ENCODE measurements at places on chromosomes 4 and X. TPM values are rescaled to one million over a fixed set of nuclear protein-coding genes. Genes with fewer than 3 reads are reported as not detected.

DNA sequence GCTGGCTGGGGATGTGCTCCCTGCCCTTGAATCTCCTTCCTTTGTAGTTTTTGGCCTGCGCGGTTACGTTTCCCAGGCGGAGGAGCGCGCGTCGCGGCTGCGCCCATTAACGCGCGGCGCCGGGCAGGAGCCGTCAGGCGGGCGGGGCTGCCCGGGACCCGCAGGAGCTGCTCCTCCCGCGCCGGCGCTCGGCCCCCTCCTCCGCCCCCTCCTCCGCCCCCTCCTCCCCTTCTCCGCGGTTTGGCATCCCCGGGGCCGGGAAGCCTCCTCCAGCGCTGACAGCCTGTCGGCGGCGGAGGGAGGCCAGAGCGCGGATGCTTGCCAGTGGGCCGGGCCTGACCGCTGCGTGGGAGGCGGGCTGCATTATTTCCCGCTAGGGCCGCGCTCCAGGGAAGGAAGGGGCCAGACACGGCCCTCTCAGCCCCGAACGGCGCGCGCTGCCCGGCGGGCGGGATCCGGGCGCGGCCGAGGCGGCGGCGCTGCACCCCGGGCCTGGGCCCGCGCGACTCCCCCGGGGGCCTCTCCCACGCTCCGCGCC lies at the start of gene DCLK2:
Gene DCLK2 (plus strand): TSS at position 405 of the 538 bp plus-strand sequence. CDS start 583 bp downstream, outside the sequence.
- no peak for DNase-seq

DNA sequence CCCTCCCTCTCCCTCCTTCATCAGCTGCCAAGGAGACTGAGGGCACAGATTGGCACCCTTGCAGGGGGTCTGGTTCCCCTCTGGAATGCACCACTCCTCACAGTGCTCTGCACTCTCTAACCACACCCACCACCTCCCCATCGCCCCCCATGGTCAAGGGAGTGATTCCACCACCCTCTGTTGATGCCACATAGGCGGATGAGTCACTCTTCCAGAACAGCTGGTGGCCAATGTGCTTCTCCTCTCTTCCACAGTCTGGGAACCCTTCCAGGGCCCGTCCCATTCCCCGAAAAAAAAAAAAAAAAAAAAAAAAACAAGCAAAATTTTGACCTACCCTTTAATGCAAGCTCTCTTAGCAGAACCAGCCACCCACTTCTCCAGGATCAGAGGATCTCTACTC lies 341.3 kb upstream of the KLF3 start:
- no peak for DNase-seq

DNA sequence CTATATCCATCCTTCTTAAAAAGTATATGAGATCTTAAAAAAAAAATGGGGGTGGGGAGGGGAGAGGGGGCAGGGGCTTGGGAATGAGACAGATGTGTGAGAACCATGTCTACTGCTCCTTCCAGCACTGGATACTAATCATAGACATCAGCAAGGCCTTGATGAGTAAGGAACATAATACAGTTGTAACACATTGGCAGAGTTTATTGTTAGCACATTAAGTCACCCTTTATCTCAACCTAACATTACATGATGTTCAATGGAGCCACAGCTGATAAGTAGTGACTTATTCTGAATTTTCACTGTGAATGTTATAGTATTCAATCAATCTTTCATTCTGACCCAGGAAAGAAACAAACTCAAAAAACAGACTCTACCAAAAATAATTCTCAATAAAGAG lies 47.3 kb upstream of the KCNE5 start:
- DNase-seq = no peak

DNA sequence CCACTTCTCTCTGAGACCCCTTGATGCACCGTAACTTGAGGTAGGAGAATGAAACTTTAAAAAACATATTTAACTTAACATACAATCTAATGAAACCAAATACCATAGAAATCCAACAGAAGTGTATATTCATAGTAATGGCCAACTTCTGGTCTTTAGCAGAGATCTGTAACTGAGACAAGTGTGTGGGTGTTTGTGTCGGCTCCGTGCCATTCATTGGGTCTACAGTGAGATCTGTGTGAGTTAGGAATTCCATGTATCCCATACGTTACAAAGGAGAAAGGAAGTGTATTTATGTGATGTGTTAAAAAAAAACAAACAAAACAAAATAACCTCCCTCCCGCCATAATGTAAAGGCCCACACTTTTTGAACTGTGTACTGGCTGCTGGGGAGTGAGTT lies 348.0 kb upstream of the NR3C2 start:
- DNase-seq = no peak

- DNase-seq = no peak
These were observed 164.9 kb downstream of the MAML3 start for GRCh38 chr4:139988863-139989765.

- DNase-seq = no peak
These were observed 405.3 kb downstream of the PCDH7 start for GRCh38 chr4:31125496-31125895.

DNA sequence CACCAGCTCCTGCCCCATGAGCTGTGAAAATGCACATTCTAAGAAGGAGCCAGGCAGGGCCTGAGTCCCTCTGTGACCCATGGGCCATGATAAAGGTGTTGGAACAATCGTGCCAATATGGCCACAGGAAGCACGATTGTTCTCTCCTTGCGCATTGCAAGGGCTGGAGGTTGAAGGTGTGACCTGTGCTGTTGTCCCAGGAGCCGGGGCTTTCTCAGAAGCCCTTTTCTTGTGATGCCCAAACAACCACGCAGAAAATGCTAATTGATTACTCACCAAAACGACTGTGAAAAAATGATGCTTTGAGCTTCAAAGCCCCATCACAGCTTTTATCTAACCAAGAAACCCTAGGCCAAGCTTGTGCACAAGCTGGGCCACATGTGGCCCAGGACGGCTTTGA lies 33.8 kb downstream of the USP11 start:
- no peak for DNase-seq

DNA sequence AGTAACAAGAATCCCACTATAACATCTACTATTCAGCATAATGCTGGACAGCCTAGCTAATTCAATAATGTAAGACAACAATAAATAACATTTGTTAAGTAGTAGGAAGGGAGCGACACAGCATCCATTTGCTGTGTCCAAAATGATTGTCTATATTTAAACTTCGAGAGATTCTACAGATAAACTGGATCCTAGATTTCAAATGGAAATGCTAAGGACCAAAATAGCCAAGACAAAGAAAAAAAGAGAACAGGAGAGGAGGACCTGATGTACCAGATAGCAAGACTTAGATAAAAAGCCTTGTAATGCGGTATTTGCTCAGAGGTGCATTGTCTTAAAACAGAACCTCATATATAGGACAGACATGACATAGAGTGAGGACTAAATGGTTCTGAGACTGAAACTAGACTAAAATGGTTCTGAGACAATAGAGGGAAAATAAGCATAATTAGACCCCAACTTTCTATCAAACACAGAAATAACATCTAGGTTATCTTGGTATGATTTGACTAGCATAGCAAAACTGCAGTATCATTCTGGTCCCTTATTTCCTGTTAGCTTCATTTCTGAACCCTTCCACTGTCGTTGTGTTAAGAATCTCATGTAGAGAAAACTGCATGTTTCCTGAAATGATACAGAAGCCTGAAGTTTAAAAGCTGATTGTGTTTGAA lies 3.8 kb downstream of the HPGDS start:
- peak; percentile 11 for DNase-seq

DNA sequence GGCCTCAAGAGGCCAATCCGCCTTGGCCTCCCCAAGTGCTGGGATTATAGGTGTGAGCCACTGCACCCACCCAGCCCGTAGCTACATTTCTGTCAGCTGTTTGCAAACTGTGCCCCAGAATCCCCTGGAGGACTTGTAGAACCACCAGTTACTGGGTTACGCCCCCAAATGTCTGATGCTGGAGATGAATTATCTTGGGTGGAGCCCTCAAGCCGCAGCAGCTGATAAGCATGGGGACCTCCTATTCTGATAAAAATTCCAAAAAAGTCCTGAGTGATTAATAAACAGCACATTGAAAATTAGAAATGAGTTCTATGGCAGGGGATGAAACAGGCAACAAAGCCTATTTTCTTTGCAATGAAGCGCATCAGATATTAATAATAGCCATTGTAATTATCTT lies 105.0 kb downstream of the PTTG2 start:
- DNase-seq = no peak

DNA sequence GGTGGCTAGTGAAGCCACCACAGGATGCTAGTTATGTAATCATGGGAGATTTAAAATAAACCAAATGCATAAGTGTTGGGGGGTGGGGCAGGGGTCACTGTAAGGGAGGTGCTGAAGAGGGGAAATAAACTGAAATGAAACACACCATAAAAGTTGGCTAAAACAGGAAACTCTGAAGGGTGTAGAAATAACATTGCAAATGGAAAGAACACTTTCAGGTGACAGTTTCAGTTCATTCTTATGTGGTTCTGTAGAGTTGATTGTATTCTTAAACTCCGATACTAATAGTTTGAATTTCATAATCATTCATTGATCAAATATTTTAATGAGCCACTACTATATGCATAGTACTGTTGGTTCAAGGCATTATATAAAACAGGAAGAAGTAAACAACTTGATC lies 80.1 kb downstream of the HDAC8 start:
- DNase-seq = no peak

GRCh38 chr4:148444296-148445070 lies 2.3 kb upstream of the NR3C2 start:
- no peak for DNase-seq

- no peak for DNase-seq
These were observed 96.7 kb downstream of the NAF1 start for GRCh38 chr4:163070023-163070422.

DNA sequence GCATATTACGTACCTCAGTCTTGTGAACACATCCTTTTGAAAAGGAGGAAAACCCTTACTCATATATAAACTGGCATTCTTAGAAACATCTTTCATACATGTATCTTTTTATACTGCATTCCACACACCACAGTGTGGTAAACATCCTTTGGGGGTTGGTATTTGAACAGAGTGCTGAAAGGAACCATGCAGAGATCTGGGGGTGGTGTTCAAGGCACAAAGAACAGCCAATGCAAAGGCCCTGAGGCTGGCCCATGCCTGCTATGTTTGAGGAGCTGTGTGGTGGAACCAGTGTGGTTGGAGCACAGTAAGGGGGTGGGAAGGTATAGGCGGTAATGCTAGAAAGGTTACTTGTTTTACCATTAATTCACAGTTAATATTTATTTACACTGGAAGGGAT lies 2.0 kb downstream of the ELK1 start:
- no peak for DNase-seq

- no peak for DNase-seq
These were observed 5.8 kb downstream of the LAS1L start for GRCh38 chrX:65528705-65529340.

GRCh38 chr4:105113800-105114199 lies 32.9 kb upstream of the TET2 start:
- no peak for DNase-seq

- no peak for DNase-seq
These were observed 3.7 kb downstream of the IL13RA2 start for GRCh38 chrX:115013705-115014104.

DNA sequence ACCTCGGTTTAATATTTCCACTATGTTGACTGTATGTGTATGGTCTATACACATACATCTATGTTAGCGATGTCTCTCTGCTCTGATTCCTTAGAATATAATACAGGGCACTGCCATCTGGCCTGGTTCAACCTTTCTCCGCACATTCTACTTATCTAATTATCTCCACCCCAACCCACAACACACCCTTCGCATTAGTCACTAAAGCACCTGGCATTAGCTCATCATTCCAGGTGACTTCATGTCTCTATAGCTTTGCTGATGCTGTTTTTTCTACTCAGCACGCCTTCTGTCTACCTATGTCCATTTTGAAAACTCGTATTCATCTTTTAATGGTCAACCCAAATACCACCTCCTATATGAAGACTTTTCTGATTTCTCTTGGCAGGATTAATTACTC lies 425.2 kb upstream of the RASGEF1B start:
- DNase-seq = no peak

GRCh38 chr4:38802561-38803355 lies 1.8 kb downstream of the TLR1 start:
- DNase-seq = no peak

GRCh38 chr4:169098532-169098931 lies 88.5 kb upstream of the CBR4 start:
- peak; percentile 61 for DNase-seq

GRCh38 chr4:25818371-25818871 lies 44.4 kb downstream of the SEL1L3 start:
- no peak for DNase-seq

GRCh38 chr4:154953691-154954090 lies 172.6 kb downstream of the RBM46 start:
- no peak for DNase-seq

GRCh38 chr4:175998782-175999181 lies 66.9 kb upstream of the WDR17 start:
- DNase-seq = no peak

DNA sequence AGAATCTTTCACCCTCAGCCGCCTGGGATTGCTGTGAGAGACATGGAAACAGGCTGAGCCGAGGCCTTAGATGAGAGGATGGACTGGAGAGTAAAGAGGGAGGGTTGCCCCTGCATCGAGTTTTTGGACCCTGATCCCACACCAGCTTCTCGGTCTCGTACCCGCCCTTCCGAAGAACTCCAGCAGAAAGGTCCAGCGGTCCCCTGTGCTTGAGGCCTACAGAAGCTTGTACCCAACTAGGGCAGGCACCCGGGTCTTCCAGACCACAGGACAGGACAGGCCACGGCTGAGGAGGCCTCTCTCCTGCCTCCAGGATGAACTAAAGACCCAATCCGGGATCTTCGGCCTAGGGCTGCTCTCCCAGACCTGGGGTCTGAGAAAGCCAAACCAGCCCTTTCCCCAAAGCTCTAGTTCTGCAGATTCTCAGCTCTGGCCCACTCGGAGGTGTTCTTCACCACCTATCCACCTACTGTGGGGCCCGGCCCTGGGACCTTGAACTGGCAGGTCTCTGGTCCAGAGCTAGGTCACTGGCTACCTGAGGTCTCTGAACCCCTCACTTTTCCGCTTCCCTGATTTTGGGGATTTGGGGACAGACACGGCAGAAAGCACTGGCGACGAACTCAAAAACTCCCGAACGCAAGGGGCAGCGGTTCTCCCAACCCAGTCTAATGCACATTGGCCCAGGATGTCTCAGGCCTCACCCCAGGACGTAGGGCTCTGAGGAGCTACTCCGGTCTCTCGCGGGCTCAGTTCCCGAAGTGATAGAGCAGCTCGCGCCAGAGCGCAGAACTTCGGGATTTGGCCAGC lies 1.1 kb downstream of the NKX3-2 start:
- DNase-seq = no peak

GRCh38 chrX:69551421-69552009 lies 47.4 kb downstream of the NALF2 start:
- DNase-seq = no peak

Gene FDCSP
- not detected for total RNA-seq

Gene MYOZ2
- total RNA-seq = not detected

Gene MAGEC2
- not detected for total RNA-seq

Gene BEX5
- total RNA-seq = not detected

Gene TGIF2LX
- total RNA-seq = not detected

Gene TRO
- 0.16 TPM for total RNA-seq

Gene TMSB15A
- total RNA-seq = not detected

Gene GPR143
- not detected for total RNA-seq

Gene HERC3
- total RNA-seq = 5.5 TPM

Gene REELD1
- 0.62 TPM for total RNA-seq

Gene KLHL13
- 13.5 TPM for total RNA-seq

Gene AMBN
- total RNA-seq = not detected

Gene F9
- 0.08 TPM for total RNA-seq

Gene UGT2A1
- total RNA-seq = not detected

Gene ELOVL6
- total RNA-seq = 13.7 TPM

Gene HMGB3
- 56.4 TPM for total RNA-seq

Gene ATOH1
- not detected for total RNA-seq
